ENCODE measurements at places on chromosomes 1 and 21. TPM values are rescaled to one million over a fixed set of nuclear protein-coding genes. Genes with fewer than 3 reads are reported as not detected.

The SLC25A34 gene
- total RNA-seq: 0.26 TPM

The MPL gene
- total RNA-seq: 0.13 TPM

The SEC16B gene
- total RNA-seq: 0.39 TPM

The PAQR6 gene
- 0.38 TPM for total RNA-seq

The CFHR2 gene
- not detected for total RNA-seq

The SPRR2F gene
- total RNA-seq: not detected

The CTPS1 gene
- 16.8 TPM for total RNA-seq

The FNDC7 gene
- total RNA-seq: under 0.01 TPM

The FNDC5 gene
- 0.51 TPM for total RNA-seq

The LHX8 gene
- total RNA-seq: not detected

The PADI3 gene
- not detected for total RNA-seq

The PAFAH2 gene
- total RNA-seq: 12.1 TPM

The KIF17 gene
- total RNA-seq: 24.0 TPM

The PIK3R3 gene
- 16.3 TPM for total RNA-seq

The MYOG gene
- total RNA-seq: not detected

The NBPF4 gene
- not detected for total RNA-seq

The CELA3B gene
- total RNA-seq: not detected

The DDX20 gene
- total RNA-seq: 12.5 TPM

GRCh38 chr1:242651817-242652216 lies 127.3 kb upstream of the PLD5 start:
- no peak for DNase-seq

- no peak for DNase-seq
These were observed 16.1 kb downstream of the CD101 start for GRCh38 chr1:117017648-117018047.

- no peak for DNase-seq
These were observed 89.5 kb upstream of the HIVEP3 start for GRCh38 chr1:42008264-42008663.

- no peak for DNase-seq
These were observed 127.3 kb downstream of the HLCS start for GRCh38 chr21:36839123-36839522.

- no peak for DNase-seq
These were observed 140.5 kb upstream of the MAP1LC3C start for GRCh38 chr1:242139442-242139841.

GRCh38 chr21:26966649-26967061 lies 233 bp downstream of the ADAMTS5 start:
- no peak for DNase-seq

DNA sequence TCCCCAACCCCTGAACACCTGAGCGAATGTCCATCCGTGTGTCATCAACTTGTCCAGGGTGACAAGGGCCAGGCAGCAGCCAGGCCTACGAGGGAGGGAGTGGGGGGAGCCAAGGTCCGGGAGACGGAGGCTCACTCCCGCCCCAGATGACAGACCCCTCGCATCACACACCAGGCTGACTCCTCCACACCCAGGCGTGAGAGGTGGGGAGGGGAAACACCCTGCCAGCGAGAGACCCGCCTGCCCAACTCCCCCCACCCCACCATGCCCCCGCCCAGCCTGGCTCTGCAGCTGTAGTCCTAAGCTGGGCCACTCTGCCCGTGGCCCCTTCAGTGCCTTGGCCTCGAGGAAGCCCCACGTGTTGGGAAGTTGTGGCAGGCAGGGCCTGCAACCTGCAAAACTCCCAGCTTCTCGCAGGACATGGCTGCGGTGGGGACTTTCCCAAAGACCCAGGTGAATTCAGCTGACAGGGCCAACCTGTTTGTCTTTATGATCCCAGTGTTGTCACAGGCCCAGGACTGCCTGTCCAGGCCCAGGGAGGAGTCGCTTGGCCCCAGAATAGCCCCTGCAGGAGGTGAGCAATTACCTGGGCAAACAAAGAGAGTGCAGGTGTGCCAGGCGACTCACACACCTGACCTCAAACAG lies 62.9 kb downstream of the RIPK4 start:
- DNase-seq: no peak

DNA sequence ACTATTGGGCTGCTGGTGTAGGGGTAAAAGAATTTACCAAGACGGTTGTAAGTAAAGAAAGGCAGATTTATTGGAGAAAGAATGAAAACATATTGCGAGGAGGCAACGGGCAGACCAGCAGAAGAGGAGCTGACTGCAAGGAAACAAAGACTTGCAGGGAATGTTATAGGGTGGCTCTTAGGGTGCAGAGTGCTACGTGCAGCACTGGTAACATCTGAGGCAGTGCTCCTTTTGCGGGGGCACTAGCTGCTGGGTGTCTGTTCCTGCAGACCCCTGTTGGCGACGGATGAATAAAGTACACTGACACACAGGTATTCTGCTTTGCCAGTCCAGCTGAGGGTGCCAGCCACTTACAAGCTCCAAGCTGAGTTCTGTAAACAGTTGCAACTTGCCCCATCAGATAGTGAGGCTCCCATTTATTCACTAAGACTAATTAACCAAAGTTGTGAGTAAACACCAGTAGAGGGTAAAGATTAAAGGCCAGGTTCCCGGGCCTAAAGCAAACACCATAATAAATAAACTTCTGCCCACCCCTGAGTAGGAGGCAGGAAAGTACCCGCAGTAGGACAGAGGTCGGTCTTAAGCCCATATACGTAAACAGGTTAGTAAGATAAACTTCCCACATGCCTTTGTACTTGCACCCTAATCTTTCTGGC lies 140.2 kb upstream of the KCNK1 start:
- DNase-seq: no peak

DNA sequence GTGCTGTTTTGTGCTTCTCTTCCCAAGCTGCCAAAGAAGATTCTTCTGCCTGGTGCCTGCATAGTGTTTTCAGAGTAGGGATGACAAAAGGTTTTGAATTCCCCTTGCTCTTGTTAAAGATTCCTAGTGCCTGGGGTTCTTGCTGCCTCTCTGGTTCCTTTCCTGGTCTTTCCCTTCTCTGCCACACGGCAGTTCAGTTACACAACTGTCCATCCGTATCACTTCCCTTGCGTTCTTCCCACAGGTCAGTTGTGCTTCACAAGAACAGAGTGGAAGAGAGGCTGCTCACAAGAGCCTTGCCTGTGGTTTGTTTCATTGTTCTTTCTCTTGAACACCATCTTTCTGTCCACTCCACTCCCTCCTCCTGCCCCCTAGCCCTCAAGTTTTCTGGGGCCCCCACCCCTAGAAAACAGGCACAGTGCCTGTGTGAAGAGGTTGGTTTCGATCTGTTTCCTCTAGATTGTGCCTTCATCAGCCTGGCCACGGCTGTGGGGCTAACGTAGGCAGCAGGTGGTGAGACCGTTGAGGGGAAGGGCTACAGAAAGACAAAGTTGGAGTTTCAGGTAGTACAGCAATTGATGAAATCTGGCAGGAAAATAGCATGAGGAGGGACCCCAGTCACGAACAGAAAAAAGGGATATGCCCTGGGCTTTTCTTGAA lies 5.8 kb downstream of the VASH2 start:
- DNase-seq: no peak

- DNase-seq: no peak
These were observed 12.7 kb upstream of the GADD45A start for GRCh38 chr1:67672260-67672803.

GRCh38 chr1:205610036-205610435 lies 21.8 kb downstream of the ELK4 start:
- no peak for DNase-seq

- no peak for DNase-seq
These were observed 26.3 kb upstream of the CYP4B1 start for GRCh38 chr1:46772571-46772970.

DNA sequence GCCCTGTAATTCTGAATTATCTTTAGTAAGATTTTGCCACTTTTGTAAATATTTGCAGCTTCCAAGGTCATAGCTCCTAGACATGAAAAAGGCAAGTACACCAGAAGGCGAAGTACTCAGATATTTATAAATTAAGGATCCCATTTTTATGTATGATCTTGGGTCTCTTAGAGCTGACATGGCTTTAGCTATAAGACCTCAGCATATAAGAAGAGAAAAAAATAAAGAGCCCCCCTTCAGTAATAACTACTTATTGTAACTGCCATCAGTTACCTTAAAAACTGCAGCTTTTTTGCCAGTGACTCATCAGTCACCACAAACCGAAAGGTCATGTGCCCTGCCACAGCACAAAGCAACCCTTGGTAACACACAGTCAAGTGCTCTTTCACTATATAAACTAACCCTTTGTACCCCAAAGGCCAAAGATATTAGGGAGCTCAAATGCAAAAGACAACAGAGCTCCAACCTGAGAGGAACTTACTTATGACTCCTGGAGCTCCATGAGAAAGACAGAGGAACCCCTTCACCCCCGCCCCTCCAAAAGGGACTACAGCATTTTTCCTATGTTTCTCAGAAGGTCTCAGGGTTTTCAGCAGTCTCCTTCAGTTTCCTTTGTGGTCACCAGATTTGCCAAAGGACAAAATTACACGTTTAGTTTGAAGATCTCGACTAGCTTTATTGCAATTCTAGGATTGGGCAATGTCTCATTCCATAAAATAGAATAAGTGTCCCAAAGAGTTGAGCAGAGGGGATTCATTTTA lies 219.8 kb upstream of the DUSP10 start:
- DNase-seq: no peak

DNA sequence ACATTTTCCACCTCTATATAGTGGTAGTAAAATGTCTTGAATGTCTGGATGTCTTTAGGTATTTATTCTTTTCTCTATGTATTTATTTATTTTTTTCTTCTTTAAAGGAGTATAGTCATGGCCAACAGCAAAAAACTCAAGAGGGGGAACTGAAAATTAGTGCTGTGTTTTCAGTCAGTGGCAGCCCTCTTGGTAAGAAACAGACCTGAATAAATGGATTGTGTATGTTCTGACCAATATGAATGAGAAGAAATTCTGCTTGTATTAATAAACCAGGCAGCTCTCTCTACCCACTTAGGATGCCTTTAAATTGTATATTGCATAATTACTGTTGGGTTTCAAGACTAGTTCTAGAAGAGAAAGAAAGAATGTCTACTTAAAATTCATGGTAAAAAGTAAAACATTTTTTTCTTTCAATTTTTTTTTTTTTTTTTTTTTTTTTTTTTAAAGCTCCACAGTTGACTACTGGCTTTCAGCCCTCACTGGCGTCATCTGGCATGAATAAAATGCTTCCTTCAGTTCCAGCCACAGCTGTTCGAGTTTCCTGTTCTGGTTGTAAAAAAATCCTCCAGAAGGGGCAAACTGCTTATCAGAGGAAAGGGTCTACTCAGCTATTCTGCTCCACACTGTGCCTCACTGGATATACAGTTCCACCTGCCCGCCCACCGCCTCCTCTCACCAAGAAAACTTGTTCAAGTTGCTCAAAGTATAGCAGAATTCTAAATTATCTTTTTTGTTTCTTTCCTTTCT lies 101.6 kb downstream of the ZMYM4 start:
- DNase-seq: peak; percentile 1

DNA sequence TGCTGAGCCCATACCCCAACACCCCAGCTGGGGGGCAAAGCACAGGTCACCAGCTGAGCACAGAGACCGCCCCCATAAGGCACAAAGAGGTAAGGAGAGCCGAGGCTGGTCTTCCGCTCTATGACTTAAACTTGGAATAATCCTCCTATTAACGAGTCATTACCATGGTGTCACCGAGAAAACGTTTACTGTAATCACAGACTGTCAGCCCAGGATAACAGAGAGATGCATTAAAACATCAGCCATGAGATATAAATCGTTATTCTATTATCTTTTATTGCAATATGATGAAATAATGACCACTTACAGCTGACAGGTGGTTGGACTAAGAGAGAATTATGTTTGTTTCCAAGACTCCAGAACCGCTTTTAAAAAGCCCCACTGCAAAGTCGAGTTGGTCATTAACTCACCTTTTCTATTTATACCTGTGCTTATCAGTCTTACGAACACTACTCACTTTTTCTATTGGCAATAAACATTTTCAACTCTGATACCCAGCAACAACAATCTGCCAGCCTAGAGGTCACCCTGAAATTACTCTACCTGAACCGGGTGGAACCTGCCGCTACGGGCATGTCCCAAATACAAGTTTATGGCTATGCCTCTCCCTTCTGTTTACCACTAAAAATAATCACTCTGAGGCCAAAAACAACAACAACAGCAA lies 21.5 kb downstream of the NPHP4 start:
- DNase-seq: no peak

DNA sequence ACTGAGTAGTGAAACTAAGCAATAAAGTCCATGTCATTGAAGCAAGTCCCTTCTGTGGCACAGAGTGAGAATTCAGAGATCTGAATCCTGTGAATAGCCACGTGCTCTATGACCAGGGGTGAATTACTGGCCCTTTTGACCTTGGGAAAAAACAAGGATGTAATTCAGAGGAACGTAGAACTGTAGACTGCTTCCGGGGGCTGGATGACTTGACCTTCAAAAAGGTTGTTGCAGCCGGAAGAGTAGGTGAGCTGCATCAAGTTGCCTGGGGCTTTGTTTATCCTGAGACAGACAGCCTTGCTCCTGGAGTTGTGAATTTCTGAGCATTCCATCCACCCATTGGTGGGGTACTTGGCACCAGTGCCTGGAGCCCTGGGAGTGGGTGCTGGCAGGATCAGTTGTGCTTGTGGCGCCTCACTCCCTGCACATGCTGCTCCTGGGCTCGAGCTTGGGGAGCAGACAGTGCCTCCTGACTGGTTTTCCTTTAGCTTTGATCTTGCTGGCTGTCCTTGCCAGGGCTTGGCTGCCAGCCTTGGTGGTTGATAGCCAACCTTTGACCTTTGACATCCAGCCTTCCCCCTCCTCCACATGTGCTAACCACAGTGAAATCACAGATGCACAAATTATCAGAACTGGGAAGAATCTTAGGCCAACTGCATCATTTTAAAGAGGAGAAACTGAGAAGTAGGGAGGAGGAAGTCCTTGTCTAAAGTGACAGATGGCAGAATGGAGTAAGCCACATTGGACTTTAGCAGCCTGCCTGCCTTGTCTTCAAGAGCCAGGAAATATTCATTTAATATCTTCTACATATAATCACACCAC lies 16.2 kb upstream of the MYOG start:
- no peak for DNase-seq

GRCh38 chr21:25461725-25462124 lies 145.6 kb downstream of the MRPL39 start:
- DNase-seq: no peak

DNA sequence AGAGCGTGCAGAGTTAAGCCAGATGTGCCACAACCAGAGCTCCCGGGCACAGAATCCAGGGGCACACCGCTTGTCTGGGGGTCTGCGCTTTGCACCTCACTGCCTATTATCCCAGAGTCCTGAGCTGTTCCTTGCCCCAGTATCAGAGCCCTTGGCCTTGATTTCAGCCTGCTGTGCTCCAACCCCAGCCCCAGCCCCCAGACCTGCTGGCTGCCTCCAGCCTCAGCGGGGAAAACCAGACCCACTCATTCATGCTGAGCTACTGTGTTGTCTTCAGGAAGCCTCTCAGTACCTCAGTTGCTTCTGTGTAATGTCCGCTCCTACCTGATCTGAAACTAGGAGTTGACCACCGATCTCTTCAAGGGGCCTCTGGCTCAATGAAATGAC lies 1.1 kb downstream of the IKBKE start:
- DNase-seq: no peak

DNA sequence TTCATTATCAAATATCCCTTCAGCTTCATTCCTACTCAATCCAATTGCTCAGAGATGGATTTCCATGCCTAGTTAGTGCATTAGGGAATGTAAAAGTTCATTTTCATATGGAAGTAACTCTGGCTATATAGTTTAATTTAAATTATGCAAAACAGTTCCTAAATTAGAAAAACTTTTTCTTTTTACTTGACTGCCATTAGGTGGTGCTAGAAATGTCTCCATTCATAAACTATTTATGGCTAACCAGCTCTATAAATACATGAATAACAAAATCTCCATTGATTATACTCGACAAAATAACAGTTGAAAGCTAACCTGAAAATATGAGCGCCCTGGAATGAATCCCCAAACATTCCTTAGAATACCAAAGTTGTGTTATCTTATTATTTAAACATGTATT lies 311.4 kb downstream of the USH2A start:
- DNase-seq: no peak

- DNase-seq: no peak
These were observed 324.8 kb upstream of the C1orf174 start for GRCh38 chr1:4224684-4225467.
